Left kidney (tissue), 8 donors: ENCODE measurements at places on chromosomes 16 and 17.

DNA sequence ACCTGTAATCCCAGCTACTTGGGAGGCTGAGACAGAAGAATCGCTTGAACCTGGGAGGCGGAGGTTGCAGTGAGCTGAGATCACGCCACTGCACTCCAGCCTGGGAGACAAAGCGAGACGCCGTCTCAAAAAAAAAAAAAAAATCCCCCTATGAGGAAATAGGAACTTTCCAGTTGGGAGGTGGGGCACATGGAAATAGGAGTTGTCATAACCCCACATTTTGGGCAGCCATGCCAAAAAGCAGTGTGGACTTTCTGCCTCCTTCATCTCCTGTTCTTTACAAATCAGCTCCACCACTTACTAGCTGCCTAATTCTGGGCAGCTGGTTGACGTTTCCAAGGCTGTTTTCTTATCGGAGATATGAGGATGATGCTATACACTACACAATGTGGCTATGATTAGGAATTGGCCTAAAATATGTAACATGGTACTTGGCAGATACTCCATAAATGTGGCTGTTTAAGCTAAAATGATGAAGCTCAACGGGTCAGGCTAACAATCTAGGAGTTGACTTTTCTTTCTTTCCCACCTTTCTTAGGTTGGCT lies 21.5 kb upstream of the CCL5 start:
- DNase-seq = no peak

DNA sequence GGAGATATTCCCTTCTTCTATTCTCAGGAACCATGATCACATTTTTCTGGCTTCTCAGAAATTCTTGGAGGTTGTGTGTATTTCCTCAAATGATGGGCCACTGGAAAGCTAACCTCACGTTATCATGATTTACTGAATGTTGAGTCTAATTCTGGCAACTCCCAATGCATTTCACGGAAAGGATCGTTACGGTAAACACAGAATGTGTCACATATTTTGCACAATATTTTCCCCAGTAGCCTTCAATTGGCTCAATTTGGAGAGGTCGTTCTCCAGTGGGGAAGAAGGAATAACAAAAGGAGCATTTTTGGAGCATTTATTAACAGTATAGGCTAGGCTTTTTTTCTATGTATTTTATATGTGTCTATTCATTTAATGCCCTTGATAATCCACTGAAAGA lies 450.3 kb downstream of the HAPSTR1 start:
- no peak for DNase-seq

DNA sequence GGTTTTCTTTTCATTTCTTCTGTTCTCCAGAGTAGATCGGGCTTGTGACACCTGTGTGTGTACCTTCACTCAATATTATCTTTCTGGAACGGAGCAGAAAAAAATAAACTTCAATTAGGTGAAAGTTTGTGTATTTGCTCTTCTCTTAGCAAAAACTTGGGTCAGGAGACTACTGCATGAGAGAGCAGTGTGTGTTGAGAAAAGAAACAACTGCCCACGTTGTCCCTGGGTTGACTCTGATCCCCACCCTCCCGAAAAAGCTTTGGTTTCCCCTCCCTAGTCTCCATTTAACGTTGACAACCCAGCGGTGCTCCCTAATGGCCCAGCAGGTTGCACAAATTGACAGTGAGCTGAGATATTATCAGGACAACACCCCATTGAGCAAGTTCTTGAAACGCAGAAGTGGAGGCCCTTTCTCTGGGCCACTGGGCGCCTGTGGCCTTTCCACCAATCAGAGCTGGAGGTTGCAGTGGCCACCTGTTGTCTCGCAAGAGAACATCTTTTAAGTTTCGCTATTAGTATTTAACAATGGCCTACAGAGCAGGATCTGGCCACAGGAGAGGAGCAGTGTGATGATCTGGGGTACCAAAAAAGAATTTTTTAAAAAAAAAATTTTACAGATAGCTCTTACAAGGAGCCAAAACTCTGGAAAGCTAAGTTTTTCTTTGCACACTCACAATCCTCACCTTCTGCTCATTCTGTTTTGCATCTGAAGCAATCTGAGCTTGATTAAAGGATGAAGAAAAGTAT lies 1.5 kb upstream of the TOX3 start:
- DNase-seq = no peak

- no peak for DNase-seq
These were observed 256.7 kb downstream of the CBLN1 start for GRCh38 chr16:49024896-49025295.

- DNase-seq = no peak
These were observed 47.1 kb downstream of the EPN2 start for GRCh38 chr17:19284005-19284959.

GRCh38 chr17:13741744-13742143 lies 140.0 kb upstream of the HS3ST3A1 start:
- DNase-seq = no peak
